Activated T-helper 1 cell treated with anti-CD3 and anti-CD28 coated beads, Interleukin-2, amount 50 U/mL, for 16 hours (primary cell): ENCODE measurements at places on chromosomes 7 and 10.

DNA sequence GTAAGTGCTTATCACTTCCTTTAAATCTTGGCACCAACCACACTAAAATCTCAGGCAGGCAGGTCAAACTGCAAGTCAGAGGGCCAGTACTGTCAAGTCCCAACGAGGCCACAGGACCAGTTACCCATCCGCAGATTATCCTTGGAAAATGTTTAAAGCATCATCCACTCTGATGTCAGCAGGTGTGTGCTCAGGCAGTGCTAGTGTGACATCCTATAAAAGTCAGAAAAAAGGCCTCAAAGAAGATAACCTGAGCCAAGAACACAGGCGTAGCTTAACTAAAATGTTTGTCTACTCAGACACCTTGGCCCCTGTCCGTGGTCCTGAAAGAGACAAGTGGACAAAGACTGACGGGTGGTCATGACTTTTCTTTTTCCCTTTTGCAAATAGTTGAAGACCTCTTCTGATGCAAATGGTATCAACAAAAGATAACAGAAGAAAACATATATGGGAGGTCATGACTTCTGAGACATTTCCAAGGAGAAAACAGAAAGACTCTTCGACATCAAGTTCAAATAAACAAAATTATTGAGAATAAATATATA lies 309.3 kb downstream of the KCNMA1 start:
- no peak for DNase-seq

GRCh38 chr10:120508393-120508792 lies 51.4 kb downstream of the PLPP4 start:
- no peak for DNase-seq

GRCh38 chr7:129779602-129780256 lies 168.2 kb downstream of the NRF1 start:
- DNase-seq: no peak

GRCh38 chr10:132450466-132450824 lies 53.4 kb downstream of the PWWP2B start:
- DNase-seq: no peak

GRCh38 chr10:130635528-130635927 lies 499.3 kb downstream of the GLRX3 start:
- DNase-seq: no peak

DNA sequence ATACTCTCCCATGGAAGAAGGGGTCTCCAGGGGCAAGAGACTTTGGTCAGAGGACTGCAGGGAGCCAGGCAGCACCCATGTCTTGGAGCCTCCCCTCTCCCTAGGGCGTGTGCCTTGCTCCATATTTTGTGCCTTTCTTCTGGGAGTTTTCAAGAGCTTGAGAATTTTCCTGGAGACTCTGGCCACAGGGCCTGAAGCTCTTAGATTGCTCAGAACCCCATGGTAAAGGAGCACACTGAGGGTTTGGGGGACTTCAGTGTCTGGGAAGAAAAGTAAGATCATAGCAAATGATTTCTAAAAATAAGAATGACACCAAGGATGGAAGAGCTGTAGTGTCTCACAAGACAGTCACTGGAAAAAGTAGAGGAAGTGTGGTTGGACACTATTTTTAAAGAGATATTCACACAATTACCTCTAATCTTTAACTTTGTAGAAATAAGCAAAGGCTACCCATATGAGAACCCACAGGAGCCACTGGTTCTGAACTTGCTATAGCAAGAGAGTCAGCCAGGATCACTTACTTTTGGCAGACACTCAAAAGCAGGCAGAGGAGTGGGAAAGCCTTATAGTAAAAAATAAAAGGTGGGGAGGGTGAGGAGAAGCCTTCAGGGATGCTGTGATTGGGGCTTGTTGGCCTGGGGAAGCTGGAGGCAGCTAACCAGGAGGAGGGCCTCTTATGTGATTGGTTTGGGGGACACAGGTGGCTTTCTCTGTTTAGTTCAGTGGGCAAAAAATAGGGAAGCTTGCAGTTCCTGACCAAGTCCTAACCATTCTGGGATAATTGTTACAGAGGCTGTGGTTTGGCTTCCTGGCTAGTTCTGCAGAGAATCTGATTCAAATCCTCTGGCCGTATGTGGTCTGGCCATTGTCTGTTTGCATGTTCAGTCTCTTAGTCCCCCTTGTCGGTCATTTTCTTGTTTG lies 5.1 kb upstream of the CSGALNACT2 start:
- DNase-seq: no peak

DNA sequence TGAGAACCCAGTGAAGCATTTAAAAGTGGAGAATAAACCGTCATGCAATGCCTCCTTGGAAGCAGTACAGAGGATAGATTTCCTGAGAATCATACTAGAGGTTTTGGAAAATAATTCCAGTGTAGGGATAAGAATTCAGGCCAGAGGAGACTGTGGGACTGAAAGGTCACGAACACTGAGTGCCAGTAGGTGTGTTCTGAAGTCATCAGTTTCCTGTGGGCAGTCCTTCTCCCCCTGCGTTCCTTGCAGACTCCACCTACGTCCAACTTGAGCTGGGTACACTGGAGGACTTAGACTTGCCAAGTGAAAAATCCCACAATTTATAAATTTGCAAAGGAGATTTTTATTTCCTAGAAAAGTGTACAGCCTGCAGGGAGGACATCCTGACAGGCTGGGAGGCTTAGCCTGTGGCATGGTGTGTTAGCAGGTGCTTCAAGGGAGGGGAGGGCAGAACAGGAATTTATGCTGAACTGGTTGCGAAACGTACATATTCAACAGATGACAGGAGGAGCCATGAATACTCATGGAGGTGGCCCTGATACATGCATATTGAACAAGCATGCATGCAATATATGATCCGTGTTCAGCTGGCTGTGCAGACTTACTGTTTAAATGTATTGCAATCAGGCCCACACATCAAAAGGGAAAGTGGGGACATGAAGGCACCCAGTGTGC lies 72.9 kb upstream of the POM121L12 start:
- no peak for DNase-seq

DNA sequence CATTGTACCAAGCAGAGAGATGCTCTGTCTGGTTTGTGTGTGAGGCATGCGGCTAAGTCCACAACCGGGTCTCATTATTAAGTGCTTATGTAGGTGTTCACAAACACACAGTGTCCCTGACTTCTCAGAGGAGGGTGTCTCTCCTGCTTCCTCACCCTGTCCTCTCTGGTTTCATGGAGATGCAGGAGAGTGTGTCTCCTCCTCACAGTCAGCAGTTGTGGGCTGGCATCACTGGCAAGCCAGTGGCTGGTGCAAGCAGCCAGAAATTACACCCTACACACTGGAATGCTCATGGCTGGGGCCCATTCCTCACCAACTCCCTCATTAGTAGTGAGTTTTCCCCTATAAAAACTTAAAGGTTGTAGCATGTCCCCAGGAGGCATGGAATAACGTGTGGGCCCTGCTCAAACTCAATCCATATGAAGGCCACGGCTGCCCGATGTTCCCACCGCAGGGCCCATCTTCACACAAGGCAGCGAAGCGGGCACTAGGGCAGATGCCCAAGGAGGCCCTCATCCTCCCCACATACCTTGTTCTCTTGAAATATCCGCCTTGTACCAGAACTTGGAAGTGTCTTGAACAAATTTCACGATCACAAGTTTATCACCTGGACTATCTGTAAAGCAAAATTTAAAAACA lies 280.1 kb downstream of the TNS3 start:
- no peak for DNase-seq

DNA sequence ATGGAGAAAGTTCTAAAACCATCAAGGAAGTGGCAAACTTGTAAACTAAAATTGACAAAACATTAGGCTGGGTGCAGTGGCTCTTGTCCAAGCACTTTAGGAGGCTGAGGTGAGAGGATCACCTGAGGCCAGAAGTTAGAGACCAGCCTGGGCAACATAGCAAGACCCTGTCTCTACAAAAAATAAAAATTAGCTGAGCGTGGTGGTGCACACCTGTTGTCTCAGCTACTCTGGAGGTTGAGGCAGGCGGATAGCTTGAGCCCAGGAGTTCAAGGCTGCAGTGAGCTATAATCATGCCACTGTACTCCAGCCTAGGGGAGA lies 29.4 kb upstream of the HNRNPH3 start:
- no peak for DNase-seq

DNA sequence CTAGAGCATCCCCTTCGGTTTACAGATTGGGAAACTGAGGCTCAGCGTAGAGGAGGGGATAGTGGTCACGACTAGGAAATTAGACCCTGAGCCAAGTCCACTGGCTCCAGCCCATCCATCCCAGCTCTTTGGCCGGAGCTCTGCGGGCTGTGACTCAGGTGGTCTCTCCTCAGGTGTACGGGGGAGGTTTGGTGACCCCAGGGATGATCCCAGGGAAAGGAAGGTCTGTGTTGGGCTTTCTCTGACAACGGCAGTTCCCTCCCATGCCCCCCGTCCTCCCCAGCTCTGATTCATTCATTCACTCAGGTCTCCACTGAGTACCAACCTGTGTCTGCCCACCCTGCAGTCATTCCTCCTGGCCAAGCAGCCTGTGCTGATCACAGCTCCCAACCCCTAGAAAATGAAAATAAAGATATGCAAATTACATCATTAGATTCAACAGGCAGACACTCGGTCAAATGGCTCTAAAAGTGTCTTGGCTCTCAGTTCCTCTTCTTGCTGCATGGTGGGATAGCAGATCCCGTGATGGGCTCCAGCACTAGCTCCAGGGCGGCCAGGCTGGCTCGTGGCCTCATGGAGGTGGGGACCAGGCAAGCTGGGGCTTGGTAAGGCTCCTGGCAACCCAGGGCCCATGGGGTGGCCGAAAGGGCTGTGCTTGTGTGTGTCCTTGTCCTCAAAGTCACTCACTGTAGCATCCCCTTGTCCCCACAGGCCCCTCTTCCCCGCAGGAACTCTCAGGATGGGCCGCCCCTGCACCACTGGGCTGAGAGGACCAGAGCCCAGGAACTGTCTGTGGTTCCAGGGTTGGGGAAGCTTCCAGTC lies 37.8 kb downstream of the CLRN3 start:
- DNase-seq: no peak

- peak; percentile 29 for DNase-seq
Observed at GRCh38 chr10:14536241-14537213, 205.8 kb upstream of the FRMD4A start.

- no peak for DNase-seq
Observed at GRCh38 chr7:115779561-115779960, 251.0 kb downstream of the TFEC start.

- DNase-seq: peak; percentile 29
Observed at GRCh38 chr7:158812684-158813083, 16.6 kb downstream of the ESYT2 start.

GRCh38 chr7:148858489-148858888 lies 25.6 kb downstream of the EZH2 start:
- no peak for DNase-seq

DNA sequence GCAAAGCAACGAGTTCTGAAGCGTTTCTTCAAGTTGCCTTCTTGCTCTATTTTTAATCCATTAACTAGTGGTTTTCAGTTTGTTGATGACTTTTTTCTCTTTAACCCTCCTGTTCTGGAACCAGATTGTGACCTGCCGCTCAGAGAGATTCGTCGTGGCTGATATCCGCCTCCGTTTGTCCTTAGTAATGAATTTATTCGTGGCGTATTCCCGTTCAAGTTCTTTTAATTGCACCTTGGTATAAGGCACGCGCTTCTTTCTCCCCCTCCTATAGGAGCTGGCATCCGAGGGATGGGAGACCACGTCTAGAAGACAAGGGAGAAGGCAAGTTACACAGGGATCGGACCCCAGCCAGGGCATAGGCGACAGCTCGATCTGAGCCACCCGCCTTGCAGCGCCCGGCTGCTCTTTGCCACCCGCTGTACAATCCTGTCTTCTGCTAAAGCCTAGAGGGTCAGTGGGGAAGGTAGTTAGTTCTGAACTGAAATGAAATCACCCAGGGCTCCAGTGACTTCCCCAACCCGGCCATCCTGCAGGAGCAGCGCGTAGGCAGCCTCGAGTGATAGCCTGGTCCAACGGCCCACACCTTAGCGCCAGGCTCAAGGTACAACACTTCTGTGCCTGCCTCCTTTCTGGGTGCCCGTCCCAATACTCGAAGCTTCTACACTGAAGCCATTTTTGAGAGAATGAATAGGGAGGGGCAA lies 1.6 kb downstream of the HOXA13 start:
- DNase-seq: no peak

GRCh38 chr10:88125766-88126165 lies 262.3 kb downstream of the PTEN start:
- DNase-seq: no peak

DNA sequence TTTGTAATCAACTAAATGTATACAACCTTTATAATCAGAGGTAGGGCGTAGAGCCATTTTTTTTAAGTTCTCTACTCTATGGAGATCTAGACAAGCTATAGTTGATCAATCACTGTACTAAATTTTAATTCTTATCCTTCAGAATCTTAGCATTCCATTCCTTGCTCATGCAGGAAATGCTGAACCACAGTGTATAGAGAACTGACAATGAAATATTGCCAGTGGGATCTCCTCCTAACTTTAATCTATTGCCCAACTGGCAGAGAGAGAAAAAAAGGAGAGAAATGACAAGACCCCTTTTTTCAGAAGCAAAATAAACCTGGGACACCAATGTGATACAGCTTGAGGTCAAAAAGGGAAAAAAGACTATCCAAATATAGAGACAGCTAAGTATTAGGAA lies 26.4 kb upstream of the PPP3CB start:
- no peak for DNase-seq

DNA sequence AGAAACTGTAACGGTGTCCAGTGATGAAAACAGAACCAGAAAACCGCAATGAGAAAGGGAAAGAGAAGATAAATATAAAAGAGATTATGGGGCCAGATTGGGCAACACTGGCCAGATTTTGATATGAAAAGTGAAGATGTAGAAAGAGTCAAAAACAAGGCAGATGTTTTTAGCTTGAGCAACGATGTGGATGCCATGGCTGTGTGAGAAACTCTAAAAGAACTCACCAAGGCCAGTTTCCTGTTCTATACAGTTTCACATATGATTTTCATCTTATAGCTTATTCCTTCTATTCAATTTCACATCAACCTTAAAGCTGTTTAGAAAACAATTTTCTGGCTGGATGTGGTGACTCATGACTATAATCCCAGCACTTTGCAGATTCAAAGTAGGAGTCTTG lies 36.3 kb downstream of the CSTF2T start:
- DNase-seq: no peak

DNA sequence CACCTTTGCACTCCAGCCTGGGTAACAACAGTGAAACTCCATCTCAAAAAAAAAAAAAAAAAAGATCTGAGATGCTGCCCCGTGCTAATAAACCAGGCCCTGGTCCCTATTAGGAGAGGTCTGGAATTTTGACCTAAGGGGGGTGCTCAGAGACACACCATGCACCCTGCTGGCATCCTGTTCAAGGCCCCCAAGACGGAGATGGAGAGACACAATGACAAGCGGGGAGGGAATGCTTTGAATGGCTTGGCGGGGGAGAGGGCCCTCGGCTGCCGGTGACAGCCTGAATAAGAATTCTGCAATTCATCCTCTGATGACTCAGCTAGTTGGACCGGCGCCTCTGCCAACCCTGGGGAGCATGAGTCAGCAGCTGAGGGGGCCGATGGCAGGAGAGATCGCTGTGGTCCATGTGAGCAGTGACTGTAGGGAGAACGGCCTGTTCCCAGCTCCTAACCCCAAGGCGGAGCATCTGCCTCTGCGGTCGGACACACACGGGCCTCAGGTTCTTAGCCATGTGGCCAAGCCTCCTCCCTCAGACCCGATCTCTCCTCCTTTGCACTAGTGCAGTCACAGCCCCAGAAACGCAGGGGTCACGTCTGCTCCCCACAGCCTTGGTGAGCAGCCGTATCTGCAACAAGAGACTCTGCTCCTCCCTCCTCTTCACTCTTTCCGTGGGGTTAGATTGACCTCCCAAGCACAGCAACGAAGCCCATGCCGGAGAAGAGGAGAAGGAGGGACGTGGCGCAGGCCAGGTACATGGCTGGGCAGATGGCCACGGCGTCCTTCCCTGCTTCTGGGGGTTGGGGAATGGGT lies 14.9 kb downstream of the TRIM56 start:
- no peak for DNase-seq

GRCh38 chr7:47518827-47519226 lies 63.1 kb downstream of the TNS3 start:
- no peak for DNase-seq

- DNase-seq: no peak
Observed at GRCh38 chr7:30366606-30367005, 82.2 kb downstream of the ZNRF2 start.
